Substantia nigra (tissue), 51 donors: ENCODE measurements at places on chromosomes 2 and 18.

- DNase-seq = no peak
These were observed 8.1 kb upstream of the RPIA start for GRCh38 chr2:88683160-88684021.

GRCh38 chr2:129922571-129923264, 56.7 kb upstream of the RAB6C start:
- DNase-seq = no peak

GRCh38 chr2:188308483-188308882, 16.8 kb downstream of the GULP1 start:
- DNase-seq = no peak

DNA sequence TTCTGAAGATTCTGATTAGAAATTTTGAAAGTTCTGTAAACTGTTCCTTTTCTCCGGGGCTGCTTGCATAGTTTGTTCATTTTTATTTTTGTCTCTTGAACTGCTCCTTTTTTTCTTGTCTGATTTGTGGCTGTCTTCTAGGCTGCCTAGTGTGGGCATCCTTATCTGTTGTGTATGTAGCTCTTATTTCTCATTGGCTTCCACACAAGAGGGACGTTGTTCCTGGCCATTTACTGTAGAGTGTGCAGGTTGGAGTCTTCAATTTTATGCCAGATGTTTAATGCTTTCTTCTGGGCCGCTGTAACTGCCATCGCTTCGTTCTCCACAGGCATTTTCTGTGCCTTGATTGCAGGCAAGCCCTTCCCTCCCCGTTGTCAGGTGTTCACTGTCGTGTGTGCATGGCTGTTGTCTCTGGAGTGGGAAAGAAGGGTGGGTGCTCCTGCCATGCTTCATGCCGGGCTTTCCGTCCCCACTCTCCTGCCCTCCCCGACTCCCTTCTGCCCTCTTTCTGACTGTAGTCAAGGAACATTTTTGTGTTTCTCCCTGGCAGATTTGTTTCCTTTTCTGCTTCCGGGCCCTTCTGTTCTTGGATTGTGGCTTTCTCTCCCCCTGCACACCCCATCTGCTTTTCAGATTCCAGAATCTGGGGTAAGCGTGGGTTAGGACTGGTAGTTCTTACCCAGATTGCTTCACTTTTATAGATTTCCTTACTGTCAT, 15.5 kb downstream of the CEP192 start:
- no peak for DNase-seq

- DNase-seq = no peak
These were observed 18.9 kb upstream of the THOC1 start for GRCh38 chr18:286515-287310.

- no peak for DNase-seq
These were observed 271.9 kb downstream of the GPD2 start for GRCh38 chr2:156708051-156708450.

GRCh38 chr2:236852100-236852976, 233.4 kb upstream of the COPS8 start:
- DNase-seq = no peak

DNA sequence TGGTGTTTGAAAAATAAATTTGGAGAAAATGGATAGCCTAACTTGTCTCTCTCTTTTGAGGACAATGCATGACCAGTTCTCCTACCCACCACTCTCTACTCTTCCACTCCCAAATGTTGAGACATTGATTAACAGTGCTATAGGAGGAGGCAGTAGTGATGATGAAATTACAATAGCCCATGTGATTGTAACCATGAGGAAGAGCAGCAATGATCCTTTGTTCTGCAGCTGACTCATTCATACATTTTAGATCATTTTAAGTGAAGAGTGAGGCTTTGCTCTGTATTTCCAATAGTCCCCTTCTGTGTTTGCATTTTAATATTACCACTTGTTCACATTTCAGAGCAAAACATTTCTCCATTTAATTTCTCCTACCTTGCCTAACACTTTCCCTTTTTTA, 592.3 kb downstream of the THSD7B start:
- no peak for DNase-seq

DNA sequence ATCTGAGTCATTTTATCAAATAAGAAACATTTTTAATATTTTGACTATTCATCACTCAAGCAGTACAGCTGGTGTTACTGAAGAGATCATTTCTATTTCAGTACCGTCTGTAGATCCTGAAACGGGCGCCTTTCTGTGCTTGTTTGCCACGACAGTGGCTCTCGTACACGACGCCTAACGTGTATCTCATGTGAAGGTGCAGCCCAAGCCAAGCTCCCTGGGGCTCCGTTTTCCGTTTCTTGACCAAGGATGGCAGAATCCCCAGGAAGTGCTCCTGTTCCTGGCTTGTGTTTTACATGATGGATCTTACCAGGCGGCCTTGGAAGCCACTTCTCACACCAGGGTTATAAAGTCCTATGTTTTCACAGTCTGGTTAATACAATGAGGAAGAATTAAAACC, 320.6 kb downstream of the GBX2 start:
- no peak for DNase-seq

DNA sequence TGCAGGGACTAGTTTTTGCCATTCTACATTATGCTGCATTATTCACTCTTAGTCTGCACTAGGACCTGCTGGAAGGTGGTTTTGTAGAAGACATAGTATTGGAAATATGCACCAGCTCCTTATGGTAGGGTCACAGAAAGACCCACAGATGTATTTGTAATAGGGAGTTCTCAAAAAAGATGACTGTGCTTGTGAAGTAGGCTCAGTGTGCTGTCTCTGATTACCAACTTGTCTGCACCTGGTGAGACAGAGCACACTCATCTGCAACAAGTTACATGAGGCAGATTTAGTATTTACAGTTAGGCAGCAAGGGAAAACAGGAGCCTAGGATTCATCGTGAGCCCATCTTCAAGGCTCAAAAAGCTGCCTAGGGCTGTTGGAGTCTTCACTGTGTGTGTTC, 29.4 kb downstream of the RHBDD1 start:
- no peak for DNase-seq

GRCh38 chr2:104755026-104755878, 98.7 kb upstream of the POU3F3 start:
- DNase-seq = peak; percentile 56

DNA sequence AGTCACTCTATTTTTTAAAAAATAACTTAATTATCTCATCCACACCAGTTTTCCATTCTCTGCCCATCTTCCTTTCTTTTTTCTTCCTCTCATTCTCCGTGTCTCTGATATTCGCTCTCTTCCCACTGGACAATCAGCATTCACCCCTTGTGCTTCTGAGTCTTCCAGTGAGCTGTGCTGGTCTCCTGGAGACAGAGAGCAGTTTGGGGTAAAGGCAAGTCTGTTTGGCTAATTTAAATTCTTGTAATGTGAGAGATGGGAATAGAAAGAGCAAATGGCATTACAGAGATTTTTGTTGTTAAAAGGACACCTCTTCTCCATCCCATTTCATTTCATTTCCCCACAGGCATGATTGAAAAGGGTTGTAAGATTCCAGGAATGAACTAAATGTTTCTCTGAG, 107.5 kb downstream of the DTNA start:
- no peak for DNase-seq

DNA sequence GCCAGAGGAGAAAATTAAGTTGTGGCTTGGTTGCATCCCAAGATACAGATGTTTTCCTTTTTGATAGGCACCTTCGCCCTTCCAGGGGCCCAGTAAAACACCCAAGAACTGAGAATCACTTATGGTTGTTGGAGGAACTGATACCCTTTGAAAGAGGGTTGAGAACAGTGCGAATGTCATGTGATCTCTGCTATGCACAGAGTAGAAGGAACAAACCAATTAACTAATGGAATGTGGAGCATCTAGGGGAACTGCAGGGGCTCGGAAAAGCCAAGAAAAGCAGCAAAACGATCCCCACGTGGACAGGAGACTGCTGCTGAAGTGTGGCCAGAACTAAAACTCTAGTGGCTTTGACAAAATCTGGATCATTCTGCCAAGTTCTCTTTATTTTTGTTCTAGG, 58.8 kb downstream of the APOB start:
- no peak for DNase-seq
